GM23248 (cell line): ENCODE measurements at places on chromosomes 3 and 15.
A peak's percentile ranks its signal among the peaks of the same experiment; 100 is the strongest.

DNA sequence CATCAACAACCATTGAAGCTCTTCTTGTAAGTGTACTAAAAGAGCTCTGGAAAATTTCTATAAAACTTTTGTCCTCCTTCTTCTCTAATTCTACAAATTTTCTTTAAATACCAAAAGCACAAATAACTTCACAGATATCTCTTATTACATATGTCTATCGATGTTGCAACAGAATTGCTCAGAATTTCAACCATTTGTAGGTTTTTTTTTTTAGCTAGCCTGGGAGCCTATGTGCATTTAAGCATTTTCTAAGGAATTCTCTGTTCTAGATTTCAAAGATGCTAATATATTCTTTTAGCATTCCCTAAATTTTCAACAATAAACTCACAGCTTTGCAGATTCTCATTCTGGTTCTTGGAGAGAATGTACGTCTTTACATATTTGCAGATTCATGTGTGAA lies 774.3 kb upstream of the NR2F2 start:
- no peak for DNase-seq
- H3K4me3 ChIP-seq: no peak overlapping the region
- H3K27me3 ChIP-seq: no peaks in the 10 kb centered on the region
- no peaks in the 10 kb centered on the region for H3K36me3 ChIP-seq

- peaks cover 20% of the 10 kb centered on the region for H3K4me1 ChIP-seq
- H3K36me3 ChIP-seq: no peaks in the 10 kb centered on the region
- H3K27me3 ChIP-seq: no peaks in the 10 kb centered on the region
- no peak for DNase-seq
- no peak overlapping the region for H3K27ac ChIP-seq
Measured at GRCh38 chr3:57131210-57131588, 34.0 kb downstream of the IL17RD start.

- H3K27me3 ChIP-seq: no peaks in the 10 kb centered on the region
- no peak overlapping the region for H3K4me3 ChIP-seq
- DNase-seq: peak; percentile 32
Measured at GRCh38 chr3:177602601-177603147, 405.4 kb upstream of the TBL1XR1 start.

GRCh38 chr15:94844538-94845389 lies 613.4 kb downstream of the MCTP2 start:
- H3K4me1 ChIP-seq: no peaks in the 10 kb centered on the region
- DNase-seq: peak; percentile 5
- no peak overlapping the region for H3K4me3 ChIP-seq
- H3K27me3 ChIP-seq: no peaks in the 10 kb centered on the region; the same call in 1 of the 2 replicates
- no peaks in the 10 kb centered on the region for H3K36me3 ChIP-seq

GRCh38 chr3:143465666-143466065 lies 346.1 kb downstream of the CHST2 start:
- no peaks in the 10 kb centered on the region for H3K27me3 ChIP-seq
- H3K4me3 ChIP-seq: no peak overlapping the region
- no peaks in the 10 kb centered on the region for H3K4me1 ChIP-seq
- H3K36me3 ChIP-seq: no peaks in the 10 kb centered on the region
- DNase-seq: no peak

- no peak for DNase-seq
- H3K27ac ChIP-seq: no peak overlapping the region
- no peaks in the 10 kb centered on the region for H3K27me3 ChIP-seq
Measured at GRCh38 chr3:52809662-52810377, 15.2 kb downstream of the ITIH3 start.

DNA sequence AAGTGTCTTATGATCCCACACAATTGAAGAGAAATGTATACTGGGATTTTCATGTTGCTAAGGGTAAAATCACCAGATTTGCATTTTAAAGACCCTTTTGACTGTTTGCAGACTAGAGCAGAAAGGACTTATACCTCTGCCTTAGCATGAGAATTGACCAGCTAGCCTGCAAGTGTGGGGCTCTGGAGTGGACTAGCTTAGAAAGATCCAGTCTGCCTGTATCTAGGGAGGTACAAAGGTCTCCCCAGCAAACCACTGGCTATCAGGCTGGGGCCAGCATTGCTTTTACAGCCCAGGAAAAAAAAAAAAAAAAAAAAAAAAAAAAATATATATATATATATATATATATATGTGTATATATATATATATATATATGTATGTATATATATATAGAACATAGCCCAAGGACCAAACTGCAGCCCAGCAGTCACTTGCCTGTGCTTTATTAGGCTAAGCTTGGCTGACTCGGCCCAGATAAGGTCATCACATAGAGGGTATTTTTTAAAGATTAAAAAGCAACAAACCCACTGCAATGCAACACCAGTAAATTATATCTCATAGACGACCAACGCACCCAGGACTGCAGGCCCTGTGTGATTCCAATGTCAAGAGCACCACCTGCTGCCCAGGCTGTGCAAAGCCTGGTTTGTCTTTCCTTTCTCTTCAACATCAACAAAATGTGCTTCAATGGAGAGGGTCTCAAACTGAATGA lies 63.7 kb downstream of the DCLK3 start:
- no peaks in the 10 kb centered on the region for H3K27me3 ChIP-seq
- DNase-seq: peak; percentile 89
- no peak overlapping the region for H3K27ac ChIP-seq
- no peaks in the 10 kb centered on the region for H3K36me3 ChIP-seq
- H3K4me1 ChIP-seq: peaks cover 22% of the 10 kb centered on the region
- H3K4me3 ChIP-seq: no peak overlapping the region
